ENCODE measurements at places on chromosomes 12 and 14. TPM values are rescaled to one million over a fixed set of nuclear protein-coding genes. Genes with fewer than 3 reads are reported as not detected.

DNA sequence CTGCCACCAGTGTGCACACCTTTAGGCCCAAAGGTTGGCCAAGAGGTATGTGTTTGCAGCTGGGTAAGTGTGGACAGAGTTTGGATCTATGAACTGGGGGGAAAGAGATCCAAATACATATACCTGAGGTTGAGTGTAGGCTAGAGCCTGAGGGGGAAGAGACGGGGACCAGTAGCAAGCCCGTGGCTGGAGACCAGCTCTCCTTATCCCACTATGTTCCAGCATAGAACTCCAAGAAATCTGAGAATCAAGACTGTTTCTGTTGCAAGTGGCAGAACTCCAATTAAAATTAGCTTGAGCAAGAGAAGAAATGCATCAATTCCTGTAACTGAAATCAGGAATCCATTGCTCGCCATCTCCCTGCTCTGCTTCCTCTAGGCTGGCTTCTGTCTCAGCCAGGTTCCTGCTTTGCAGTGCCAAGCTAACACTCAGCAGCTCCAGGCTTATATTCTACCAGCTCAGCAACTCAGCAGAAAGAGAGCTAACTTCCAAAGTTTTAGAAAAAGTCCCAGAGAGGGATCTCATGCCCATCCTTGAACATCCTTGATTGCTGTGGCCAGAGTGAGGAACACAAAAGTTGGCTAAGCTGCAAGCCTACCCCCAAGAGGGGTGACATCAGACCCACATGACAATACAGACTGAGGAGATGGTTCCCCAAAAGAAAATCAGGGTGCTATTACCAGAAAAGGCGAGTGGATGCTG lies 1.5 kb upstream of the PCK2 start:
- DNase-seq: no peak

Gene SLC25A21
- total RNA-seq: 0.29 TPM

Gene KCNK10
- total RNA-seq: not detected

DNA sequence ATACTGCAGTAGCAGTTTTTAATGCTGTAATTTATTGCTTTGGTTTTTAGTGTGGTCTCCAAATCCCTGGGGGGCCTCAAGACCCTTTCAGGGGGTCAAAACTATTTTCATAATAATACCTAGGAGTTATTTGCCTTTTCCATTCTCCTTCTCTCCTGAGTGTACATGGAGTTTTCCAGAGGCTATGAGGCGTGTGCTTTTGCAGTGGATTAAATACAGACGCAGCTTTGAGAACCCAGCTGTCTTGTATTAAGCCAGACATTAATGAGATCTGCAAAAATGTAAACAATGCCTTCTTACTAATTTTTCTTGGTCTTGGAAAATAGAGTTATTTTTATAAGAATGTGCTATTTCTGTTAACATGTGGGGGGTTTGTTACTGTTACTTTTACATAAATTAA lies 68.6 kb downstream of the SLC25A47 start:
- no peak for DNase-seq

DNA sequence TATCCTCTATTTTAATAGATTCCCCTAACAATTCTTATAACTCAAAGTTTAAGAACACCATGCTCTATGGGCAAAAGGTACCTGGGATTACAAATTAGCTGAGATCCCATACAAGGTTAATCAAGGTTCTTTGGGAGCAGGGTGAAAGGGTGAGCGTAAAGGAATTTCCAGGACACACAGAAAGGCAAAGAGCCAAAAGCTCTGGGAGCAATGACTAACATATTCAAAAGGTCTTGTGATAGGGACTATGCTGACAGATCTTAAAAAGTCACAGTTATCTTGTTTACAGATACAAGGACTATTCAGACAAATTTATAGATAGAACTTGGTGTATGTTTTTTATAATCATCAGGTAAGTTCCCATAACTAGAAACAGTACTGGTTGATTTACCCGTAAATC lies 19.5 kb upstream of the PPFIBP1 start:
- DNase-seq: no peak

Gene CRIP1
- total RNA-seq: 103 TPM

- DNase-seq: no peak
These were observed 9.0 kb downstream of the BATF start for GRCh38 chr14:75531256-75531655.
